Activated CD4-positive, CD25-positive, alpha-beta regulatory T cell (primary cell): ENCODE measurements at places on chromosomes 11 and 22.

DNA sequence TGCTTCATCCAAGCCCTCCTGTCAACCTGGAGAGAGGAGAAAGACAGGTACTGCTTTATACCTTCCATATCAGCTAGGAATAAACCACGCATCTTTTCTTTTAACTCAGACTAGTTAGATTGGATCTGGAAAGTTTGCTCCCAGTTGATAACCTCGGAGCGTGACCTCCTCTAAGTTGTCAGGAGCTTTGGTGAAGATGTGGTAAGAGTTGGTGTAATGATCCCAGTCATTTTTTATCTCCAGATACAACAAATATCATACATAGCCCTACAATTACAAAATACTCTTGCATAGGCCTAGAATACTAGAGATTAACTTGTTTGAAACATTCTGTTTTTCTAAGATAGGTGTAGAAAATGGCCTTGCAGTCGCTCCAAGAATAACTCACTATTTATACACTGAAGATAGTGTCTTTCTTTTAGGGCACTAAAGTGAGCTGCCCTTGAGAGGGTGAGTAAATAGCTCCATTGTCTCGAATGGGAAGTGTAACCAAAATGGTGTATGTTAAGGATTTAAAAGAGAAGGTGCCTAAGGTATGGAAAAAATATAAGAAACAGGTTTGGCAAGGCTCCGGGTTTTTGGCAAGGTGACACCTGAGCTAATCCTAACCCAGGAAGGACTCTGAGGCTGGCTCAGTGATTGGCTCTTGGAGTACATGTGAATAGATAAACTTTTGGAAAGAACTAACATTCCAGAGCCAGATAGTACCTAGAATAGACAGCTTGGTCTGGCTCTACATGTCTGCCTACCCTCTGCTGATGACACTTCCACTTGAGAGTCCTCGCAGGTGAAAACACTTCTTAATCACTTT lies 59.4 kb downstream of the GLYATL1 start:
- no peak for DNase-seq

GRCh38 chr11:72123117-72123653 lies 10.7 kb upstream of the ANAPC15 start:
- DNase-seq, result no peak

- DNase-seq, result no peak
These were observed 32.6 kb upstream of the APLP2 start for GRCh38 chr11:130037058-130037457.

- no peak for DNase-seq
These were observed 5.1 kb upstream of the CLCF1 start for GRCh38 chr11:67378544-67378943.

- no peak for DNase-seq
These were observed 15.7 kb downstream of the TESMIN start for GRCh38 chr11:68735646-68736045.

- DNase-seq, result no peak
These were observed 20.0 kb downstream of the MTFP1 start for GRCh38 chr22:30445438-30446145.
